ENCODE measurements at places on chromosomes 7 and 10. TPM values are rescaled to one million over a fixed set of nuclear protein-coding genes. Genes with fewer than 3 reads are reported as not detected.

DNA sequence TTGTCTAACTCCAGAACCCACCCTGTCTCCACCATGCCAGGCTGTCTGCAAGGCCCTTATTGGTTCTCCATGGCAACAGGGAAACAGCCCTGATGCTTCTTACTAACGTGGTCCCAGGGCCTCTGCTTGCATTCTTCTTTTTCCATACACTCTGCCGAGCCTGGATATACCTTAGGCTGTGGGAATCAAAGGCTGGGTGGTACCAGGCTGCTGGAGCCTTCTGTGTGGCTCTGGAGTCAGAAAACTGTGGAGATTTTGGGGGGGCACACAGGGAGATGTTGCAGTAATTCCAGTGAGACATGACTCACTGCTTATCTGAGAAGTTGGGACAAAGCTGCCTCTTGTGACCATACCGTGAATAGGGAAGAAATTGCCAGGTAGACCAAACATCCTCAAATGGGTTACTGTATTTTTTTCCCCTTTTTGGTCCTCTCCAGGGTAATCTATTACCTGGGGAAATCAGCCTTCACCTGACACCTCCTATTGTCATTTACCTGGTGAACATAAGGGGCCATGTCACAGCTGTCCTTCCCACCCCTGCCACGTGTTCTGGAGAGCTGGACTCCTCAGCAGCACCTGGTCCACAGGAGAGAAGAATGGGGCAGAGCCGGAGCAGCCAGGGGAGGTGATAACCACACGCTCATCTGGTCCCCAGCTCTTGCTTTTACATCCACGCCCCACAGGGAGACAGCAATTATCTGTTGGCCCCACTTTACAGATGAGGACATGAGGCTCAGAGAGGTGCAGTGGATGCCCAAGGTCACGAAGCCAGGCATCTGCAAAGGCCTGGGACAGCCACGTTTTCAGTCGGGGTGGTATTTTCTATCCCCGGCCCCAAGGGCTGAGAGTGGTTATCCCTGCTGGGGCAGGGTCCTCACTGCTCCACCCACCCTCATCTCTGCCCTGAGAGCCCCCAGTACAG, 4.6 kb downstream of the CHST3 start:
- no peak for DNase-seq

GRCh38 chr10:81817596-81818170, 57.3 kb upstream of the NRG3 start:
- no peak for DNase-seq

GRCh38 chr7:131630427-131630826, 74.0 kb upstream of the PODXL start:
- DNase-seq = no peak

CRHR2 gene
- not detected for total RNA-seq

LRIT1 gene
- not detected for total RNA-seq

GRCh38 chr7:39051707-39052106, 74.0 kb downstream of the POU6F2 start:
- no peak for DNase-seq

DNA sequence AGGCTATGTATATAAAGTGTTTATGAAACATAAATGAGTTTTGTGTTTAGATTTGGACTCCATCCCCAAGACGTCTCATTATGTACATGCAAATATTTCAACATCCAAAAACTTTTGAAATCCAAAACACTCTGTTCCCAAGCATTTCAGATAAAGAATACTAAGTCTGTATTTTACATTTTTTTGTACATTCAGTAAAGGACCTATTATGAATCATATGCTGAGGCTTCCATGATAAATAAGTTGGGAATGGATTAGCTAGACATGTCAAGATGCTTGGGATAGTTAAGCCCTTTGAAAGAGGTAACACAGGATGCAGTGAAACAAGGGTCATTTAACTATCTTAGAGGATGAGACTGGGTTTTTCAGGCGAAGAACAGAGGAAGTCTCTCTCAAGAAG, 262.9 kb downstream of the SNX13 start:
- no peak for DNase-seq

DNA sequence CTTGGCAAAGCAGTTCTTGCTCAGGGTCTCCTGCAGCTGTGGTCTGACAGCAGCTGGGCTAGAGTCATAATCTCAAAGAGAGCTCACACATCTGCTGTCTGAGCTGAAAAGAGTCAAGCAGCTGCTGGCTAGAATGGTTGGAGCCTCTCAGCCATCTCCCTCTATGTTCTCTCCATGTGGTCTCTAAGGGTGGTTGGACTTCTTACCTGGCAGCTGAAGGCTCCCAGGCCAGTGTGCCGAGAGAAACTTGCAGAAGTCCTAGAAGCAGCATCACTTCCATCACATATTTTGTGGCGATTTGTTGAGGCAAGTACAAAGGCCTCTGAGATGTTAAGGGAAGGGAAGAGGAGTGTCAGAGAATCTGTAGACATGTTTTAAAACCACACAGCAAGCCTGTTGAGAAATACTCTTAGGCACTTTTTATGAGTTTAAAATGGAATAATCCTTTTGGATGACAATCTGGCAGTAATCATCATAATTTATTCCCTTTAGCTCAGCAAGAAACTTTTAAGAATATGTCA, 93.2 kb downstream of the REEP3 start:
- DNase-seq = no peak

DENND2A gene
- total RNA-seq = 18.0 TPM

- no peak for DNase-seq
Measured at GRCh38 chr10:77711683-77712049, 74.1 kb upstream of the KCNMA1 start.

GRCh38 chr10:30704026-30704600, 74.6 kb upstream of the LYZL2 start:
- DNase-seq = no peak

DNA sequence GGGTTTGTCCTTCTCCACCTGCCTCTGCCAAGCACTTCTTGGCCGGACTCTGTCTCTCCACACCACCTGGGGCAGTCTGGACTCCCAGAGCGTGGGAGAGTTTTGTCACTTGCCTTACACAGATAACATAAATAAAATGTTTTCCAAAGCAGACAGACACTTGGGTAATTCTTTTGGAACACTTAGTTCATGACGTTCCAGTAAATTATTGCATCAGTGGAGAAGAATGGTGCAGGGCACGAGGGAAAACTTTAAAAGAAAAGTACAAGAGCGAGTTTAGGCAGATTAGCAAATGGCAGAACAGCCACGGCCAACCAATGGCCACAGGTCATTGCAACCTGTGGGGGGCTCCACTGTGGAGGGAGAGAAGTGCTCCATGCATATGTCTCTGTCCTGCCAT, 170.6 kb upstream of the GRB10 start:
- no peak for DNase-seq

DNA sequence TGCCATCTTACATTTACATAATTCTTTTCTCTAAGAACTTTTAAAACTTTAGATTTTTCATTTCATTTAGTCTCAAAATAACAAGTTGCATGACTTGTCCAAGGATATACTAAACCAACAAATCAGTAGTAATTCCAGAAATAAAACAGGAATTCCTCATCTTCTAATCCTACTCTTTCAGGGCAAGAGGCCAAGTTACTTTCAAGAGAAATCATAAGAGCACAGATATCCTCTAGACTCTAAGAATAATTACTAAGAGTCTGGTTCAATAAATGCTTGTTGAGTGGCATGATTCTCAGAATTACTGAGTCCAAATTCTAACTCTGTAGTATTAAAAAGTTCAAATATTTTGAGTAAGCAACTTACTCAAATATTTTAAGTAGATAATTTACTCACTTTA, 12.9 kb downstream of the PDZD8 start:
- DNase-seq = no peak

MSMB gene
- not detected for total RNA-seq

SPRN gene
- total RNA-seq = not detected

GRCh38 chr10:110175406-110175805, 32.0 kb upstream of the MXI1 start:
- DNase-seq = no peak

SPDYE5 gene
- total RNA-seq = not detected

GRCh38 chr7:49279891-49280290, 355.5 kb downstream of the CDC14C start:
- peak; percentile 50 for DNase-seq

GRCh38 chr7:159084069-159084801, 60.4 kb downstream of the VIPR2 start:
- DNase-seq = peak; percentile 0

DNA sequence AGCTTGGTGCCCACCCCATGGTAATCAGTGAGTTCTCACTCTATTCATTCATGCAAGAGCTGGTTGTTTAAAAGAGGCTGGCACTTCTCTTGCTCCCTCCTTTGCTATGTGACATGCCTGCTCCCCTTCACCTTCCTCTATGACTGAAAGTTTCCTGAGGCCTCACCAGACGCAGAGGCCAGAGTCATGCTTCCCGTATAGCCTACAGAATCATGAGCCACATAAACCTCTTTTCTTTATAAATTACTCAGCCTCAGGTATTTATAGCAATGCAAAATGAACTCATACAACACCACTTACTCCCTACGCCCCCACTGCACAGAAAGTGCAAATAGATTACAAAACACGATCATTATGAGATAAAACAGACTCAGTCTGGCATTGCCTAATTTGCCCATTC, 39.0 kb downstream of the SEC61G start:
- no peak for DNase-seq

GRCh38 chr10:64813391-64813790, 1292.2 kb downstream of the REEP3 start:
- DNase-seq = no peak

PAPOLB gene
- total RNA-seq = 0.06 TPM

CDHR3 gene
- total RNA-seq = 7.1 TPM

SRRM3 gene
- 1.0 TPM for total RNA-seq

DNA sequence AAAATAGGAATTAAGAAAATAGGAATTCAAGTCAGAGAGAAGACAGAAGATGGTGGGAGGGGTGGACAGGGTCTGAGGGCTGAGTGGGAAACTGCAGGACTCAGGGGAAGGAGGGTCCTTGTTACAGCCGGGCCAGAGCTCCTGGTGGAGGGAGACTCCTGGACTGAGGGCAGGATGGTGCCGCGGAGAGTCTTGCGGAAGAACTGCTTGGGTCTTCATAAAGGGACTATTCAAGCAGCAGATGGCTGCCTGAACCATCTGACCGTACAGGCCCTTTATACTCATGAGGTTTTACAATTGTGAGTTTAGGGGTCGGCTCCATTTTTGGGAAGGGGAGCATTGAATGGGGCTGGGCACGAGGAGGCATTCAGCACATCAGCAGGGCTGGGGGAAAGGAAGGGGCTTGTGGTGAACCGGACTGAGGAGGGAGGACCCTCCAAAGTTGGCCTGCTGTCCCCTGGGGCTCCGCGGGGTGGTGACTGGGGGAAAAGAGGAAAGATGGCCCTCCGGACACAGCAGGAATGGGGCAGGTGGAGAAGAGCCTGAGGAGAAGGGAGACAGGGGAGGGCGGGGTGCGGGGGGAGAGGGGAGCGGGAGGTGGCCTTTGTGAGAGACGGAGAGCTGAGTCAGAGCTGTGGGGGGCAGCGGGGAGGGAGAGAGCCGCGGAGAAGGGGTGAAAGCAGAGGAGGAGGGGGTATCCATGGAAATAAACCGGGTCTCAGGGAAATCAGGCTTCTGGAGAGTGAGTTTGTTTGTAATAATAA, 1.5 kb downstream of the FAM131B start:
- no peak for DNase-seq

GRCh38 chr10:75035975-75036708, 75.3 kb upstream of the SAMD8 start:
- no peak for DNase-seq

- no peak for DNase-seq
Measured at GRCh38 chr7:17009007-17009719, 127.4 kb upstream of the AGR3 start.
